Esophagus squamous epithelium (tissue), 5 donors: ENCODE measurements at places on chromosomes 13 and 19.

DNA sequence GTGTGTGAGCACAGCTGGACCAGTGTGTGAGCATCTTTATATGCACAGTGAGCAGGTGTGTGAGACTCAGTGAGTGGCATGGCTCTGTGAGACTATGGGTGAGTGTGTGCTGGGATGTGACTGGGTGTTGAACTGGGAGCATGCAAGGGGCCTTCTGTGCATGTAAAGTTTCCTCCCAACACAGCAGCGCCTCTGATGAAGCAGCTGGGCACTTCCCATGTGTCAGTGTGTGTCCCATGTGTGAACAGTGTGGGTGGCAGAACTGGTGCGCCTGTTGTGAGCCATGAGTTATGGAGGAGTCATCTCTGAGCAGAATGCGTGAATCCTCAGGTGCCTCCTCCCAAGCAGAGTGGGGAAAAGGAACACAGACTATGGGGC, 24.1 kb downstream of the LGALS16 start:
- DNase-seq = no peak

- DNase-seq = no peak
Measured at GRCh38 chr13:88136098-88136790, 465.1 kb downstream of the SLITRK5 start.

DNA sequence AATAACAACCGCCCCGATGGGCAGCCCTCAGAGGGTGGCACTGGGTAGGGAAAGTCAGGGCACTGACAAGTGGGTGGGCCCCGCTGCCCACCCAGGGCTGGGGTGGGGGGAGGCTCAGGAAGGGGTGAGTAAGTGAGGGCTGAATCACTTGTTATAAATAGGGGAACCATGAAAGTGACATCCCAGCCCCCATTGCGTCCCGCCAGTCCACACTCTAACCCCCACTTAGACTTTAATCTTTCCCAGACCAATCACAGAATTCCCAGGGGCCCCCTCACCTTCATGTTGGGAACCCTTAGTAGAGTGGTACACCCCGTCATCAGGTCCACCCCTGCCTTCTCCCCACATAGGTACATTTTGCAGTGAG, 37.0 kb upstream of the NANOS3 start:
- no peak for DNase-seq

DNA sequence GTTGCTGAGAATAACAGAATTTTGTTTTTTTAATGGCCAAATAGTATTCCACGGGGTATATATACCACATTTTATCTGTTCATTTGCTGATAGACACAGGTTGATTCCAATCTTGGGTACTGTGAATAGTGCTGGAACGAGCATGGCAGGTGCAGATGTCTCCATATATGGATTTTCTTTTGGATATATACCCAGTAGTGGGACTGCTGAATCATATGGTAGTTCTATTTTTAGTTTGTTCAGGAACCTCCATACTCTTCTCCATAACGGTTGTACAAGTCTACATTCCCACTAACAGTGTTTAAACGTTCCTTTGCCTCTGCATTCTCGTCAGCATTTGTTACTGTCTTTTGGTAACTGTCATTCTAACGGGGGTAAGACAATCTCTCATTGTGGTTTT, 17.3 kb downstream of the ANKRD10 start:
- no peak for DNase-seq
